NCI-H774 (cell line): ENCODE measurements at places on chromosomes 7 and 10.

DNA sequence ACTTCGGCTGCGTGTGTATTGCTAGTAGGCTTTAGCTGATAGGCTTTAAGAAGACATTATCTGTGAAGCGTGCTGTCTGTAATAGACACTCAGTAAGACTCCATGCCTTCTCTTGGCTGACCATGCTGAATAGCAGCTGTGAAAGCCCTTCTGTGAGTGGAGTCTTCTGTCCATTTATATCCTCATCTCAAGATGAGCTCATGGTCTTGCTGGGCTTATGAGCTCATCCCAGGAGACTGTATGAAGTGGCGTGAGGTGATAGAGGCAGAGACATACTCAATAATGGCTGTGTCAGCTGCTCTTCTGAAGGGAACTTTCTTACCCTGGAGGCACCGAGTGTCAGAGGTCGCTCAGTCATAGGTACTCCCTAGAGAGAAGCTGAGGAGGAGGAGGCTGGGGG is 111.5 kb downstream of the SH2D4B start:
- DNase-seq, result no peak

- DNase-seq, result no peak
Measured at GRCh38 chr10:413662-414071, 275.8 kb downstream of the DIP2C start.

GRCh38 chr7:26397796-26398426 is 106.2 kb downstream of the SNX10 start:
- DNase-seq, result no peak

- no peak for DNase-seq
Measured at GRCh38 chr7:2657920-2658671, 26.3 kb downstream of the TTYH3 start.
